Astrocyte (in vitro differentiated cells and primary cell): ENCODE measurements at places on chromosomes 2 and 18. TPM values are rescaled to one million over a fixed set of nuclear protein-coding genes. Genes with fewer than 3 reads are reported as not detected.

Gene PSMG2
- 57.4 and 60.1 TPM in 2 replicates for total RNA-seq

Gene MATN3
- total RNA-seq = 11.4 and 13.3 TPM in 2 replicates

Gene ASPRV1
- 0.23 and 0.26 TPM in 2 replicates for total RNA-seq

Gene EIPR1
- total RNA-seq = 26.3 and 27.8 TPM in 2 replicates

Gene ALK
- 0.16 and 0.46 TPM in 2 replicates for total RNA-seq

Gene ERICH2
- total RNA-seq = 1.7 and 1.9 TPM in 2 replicates

DNA sequence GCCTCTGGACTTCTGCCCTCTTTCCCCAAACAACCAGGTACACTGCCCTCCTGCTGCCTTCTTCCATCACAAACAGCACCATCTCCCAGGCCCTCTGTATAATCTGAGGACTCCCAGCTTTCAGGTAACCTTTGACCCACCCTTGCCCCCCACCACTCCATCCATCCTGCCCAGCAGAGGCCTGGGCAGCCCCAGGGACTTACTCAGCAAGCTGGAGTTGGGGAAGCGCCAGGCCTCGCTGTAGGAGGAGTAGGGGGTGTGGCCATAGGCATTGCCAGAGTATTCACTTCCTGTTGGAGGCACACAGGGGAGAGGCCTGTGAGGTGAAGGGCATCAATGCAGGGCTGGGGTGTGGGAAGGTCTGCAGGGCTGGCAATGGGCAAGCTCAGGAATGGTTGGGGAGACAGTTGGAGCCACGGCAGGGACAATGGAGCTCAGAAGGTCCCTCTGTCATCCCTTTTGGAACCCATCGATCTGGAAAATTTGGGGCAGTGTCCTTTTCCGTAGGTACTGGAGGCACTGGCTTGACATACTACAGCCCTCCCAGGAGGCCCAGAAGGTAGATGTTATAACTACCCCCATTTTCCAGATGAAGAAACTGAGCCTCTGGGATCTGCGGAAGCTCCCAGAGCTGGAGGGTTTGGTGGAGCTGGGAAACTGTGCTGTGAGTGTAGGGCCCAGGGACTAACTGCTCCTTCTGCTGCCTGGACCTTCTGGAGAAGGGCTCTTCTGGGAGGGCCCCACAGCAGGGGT lies 46.3 kb downstream of the PSD4 start:
- DNase-seq = no peak

DNA sequence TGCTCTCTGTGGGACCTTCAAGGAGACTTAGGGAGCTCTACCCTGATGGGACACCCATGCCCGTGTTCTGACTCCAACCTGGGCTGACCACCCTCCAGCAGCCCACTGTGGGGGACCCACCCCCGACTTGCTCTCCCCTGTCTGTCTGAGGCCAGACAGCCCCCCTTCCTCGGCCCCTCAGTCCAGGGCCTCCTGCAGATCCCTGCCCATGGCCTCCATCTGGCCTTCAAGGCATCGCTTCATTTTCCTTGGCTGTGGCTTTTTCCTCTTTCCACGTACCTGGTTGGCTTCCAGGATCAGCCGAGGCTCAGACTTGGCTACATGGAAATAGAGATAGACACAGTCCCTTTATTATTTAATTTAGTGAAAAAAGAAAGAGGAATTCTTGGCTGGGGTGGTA lies 290.0 kb downstream of the CYP26B1 start:
- DNase-seq = no peak

DNA sequence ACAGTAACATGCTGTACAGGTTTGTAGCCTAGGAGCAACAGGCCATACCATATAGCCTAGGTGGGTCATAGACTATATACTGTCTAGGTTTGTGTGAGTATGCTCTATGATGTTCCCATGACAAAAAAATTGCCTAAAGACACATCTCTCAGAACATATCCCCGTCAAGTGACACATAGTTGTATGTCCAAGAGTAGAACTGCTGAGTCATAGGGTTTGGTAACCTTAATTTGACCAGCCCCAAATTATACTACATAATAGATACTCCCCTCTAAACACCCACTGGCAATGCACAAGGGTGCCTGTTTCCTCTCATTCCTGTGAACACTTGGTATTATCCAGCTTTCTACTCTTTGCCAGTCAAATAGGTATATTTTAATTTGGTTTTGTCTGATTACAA lies 161.6 kb downstream of the LCLAT1 start:
- DNase-seq = no peak

GRCh38 chr2:132671151-132671835 lies 1.3 kb upstream of the LYPD1 start:
- peak; percentile 96 for DNase-seq

DNA sequence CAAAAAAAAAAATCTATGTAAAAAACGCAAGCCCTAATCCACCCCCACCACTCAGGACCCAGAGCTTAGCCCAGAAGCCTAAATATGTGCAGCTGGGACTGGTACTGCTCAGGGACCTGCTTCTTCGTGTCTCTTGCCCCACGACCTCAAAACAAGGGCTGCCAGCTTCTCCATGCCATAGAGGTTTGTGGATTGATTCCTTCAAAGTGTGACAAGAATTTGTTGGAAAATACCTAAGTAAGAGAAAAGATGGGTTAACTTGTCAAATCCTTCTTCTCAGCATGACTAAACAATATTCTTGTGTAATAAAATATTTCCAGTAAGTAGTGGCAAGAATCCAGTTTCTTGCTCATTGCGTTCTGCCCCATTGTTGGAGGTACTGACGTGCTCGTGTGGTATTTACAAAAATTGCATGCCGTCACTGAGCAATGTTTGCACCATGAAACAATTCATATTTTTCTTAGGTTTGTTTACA lies 825 bp upstream of the SCYGR1 start:
- DNase-seq = peak; percentile 94

- DNase-seq = no peak
Measured at GRCh38 chr2:207136874-207137273, 28.9 kb downstream of the KLF7 start.

GRCh38 chr2:234422273-234422732 lies 74.6 kb downstream of the ARL4C start:
- peak; percentile 95 for DNase-seq

DNA sequence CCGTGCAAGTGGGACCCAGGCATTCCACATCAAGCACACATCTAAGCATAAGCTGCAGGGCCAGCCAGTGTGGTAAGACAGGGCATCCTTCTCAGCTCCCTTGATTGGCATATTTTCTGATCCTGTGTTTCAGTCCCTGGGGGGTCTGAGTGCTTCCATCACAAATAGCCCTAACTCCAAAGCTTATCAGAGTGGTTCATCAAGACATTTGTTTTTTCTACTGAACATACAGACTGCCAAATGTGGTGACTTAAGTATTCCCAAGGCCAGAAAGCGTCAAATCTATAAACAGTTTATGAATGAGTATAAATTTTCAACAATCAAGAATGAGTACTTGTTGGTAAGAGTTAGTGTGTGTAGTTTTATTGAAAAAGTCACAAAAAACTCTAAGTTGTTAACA lies 18.8 kb downstream of the SPRED2 start:
- no peak for DNase-seq

DNA sequence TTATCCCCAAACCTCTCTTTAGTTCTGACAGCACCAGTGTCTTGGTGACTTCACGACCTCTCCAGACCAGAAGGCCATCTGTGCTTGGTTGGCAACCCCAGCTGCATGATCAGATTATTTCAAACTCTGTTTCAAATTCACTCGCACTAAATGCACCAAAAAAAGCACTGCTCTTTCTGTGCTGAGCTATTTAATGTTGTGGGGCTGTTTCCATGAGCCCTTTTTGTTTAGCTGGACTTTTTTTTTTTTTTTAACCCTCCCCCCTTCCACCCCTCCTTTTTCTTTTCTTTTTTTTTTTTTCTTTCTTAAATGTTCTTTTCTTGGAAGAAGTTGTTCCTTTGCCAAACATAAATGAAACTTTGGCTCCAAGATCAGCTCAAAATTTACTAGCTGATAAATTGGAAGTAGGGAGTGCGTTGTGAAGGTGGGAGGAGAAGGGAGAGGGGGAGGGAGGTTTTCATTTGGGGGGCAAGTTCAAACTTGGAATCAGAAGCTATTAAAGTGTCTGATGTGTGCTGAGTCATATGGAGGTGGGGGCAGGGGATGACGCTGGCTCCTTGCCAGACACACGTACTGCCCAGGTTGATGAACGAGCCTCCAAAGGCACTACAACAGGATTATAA lies 543.0 kb upstream of the TNP1 start:
- DNase-seq = no peak

DNA sequence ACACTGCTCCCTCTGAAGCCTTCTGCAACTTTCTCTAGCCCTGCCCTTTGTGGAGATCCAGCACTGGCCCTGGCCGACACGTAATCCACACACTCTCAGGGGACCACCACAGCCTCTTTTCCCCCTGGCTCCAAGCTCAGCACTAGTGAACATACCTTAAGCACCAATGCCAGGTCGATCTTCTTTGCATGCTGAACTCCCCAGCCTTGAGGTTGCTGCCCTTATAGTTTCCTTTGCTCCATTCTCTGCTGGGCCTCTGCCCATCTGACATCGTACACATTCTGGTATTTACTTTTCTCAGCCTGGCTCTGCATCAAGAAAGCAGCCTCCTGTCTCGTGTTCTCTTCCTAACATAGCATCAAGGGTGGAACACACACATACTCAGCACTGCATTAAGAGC lies 361.5 kb downstream of the LPIN1 start:
- no peak for DNase-seq

DNA sequence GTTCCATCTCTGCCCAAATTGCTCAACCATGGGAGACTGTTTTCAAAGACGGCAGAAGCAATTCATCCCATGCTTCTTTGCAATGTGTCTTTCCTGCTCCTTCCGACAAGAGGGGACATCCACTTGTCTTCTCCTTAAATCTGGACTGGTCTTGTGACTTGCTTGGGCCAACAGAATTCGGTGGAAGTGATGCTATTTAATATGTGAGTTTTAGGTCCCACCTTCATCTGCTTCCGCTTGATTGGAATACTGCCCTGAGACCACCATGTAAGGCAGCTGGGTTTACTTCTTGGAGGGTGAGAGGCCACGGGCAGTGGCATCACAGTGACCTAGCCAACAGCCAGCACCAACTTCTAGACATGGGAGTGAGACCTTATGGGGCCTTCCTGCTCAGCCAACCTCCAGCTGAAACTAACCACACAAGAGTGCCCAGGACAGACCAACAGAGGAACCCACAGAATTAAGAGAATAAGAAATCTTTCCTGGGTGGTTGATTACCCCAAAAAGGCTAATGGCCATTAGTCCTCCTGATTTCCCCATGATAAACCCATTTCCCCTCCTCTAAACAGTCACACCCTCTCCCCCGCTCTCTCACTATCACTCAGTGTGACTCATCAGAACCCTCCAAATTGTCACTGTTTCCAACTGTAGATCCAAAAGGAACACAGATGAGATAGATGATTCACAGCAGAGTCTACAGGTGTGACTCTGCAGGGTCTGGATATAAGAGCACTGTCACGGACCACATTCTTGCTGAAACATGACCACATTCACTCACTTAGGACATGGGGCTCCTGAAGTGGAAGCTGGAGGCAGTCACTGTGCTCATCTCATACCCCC lies 16.2 kb upstream of the RHOB start:
- DNase-seq = no peak

GRCh38 chr2:187299122-187299906 lies 148.7 kb downstream of the CALCRL start:
- no peak for DNase-seq

DNA sequence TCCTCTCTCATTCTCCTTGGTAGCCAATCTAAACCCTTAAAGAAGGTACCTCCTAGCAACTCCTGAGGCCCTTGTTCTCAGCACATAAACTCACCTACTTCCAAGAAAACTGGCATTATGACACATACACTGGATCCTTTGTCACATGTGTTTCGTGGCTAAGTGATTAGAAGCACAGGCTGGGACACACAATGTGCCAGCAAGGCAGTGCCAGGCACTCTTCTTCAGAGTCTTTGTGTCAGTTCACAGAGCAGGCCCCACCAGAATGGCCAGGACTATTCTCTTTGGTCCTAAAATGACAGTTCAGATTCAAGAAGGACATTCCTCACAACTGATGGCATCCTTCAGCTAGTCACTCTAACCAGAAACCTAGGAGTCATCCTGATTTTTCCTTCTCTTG lies 40.3 kb downstream of the SMC6 start:
- no peak for DNase-seq

DNA sequence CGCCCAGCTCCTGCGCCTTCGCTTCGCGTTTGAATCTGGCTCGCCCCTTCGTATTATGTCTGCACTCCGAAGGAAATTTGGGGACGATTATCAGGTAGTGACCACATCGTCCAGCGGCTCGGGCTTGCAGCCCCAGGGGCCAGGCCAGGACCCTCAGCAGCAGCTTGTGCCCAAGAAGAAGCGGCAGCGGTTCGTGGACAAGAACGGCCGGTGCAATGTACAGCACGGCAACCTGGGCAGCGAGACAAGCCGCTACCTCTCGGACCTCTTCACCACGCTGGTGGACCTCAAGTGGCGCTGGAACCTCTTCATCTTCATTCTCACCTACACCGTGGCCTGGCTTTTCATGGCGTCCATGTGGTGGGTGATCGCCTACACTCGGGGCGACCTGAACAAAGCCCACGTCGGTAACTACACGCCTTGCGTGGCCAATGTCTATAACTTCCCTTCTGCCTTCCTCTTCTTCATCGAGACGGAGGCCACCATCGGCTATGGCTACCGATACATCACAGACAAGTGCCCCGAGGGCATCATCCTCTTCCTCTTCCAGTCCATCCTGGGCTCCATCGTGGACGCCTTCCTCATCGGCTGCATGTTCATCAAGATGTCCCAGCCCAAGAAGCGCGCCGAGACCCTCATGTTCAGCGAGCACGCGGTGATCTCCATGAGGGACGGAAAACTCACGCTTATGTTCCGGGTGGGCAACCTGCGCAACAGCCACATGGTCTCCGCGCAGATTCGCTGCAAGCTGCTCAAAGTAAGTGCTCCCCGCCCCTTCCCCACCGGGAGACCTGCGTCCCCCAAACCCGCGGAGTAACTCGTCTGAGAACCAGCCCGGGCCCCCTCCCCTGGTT lies 453 bp downstream of the KCNJ3 start:
- DNase-seq = no peak

- DNase-seq = no peak
Measured at GRCh38 chr2:89845532-89845931, 1154.1 kb downstream of the RPIA start.

DNA sequence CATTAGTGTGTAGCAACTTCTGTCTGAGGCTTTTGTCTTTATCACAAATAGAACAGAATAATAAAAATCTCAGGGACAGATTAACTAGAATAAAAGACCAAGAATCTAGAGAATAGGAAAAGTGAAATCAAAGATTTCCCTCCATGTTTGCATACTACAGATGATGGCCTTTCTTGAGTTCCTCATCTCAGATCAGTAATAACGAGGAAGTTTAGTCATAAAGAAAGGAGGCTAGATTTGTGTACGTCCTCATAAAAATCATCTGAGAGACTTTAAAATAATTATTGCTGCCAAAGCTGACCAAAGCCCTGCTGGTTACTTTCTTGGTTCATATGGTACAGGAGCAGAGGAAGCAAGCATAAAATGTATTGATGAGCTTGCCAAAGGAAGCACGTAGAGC lies 117.3 kb downstream of the MIB1 start:
- DNase-seq = no peak

DNA sequence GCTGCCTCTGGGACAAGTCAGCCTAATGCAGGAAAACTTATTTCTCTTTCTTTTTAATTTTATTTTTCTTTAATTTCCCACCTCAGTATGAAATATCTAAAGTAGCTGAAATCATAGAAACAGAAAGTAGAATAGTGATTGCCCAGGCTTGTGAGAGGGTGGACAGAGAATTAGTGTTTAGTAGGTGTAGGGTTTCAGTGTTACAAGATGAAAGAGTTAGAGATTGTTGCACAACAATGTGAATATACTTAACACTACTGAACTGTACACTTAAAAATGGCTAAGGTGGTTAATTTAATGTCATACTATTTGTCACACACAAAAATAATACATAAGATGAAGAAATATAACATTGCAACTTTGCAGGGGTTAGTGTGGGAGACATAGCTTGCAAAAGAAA lies 80.8 kb downstream of the NAT8 start:
- no peak for DNase-seq
